Upper lobe of left lung (tissue), 6 donors: ENCODE measurements at places on chromosomes 12 and 14. TPM values are rescaled to one million over a fixed set of nuclear protein-coding genes. Genes with fewer than 3 reads are reported as not detected.
A peak's percentile ranks its signal among the peaks of the same experiment; 100 is the strongest.

APAF1 gene
- 11.1 TPM for total RNA-seq

KLRD1 gene
- 10.9 TPM for total RNA-seq

- no peak for DNase-seq
- no peaks in the 10 kb centered on the region for H3K4me1 ChIP-seq
- no peaks in the 10 kb centered on the region for H3K27me3 ChIP-seq
- H3K27ac ChIP-seq: no peak overlapping the region
Measured at GRCh38 chr14:72451054-72451972, 442.6 kb downstream of the DPF3 start.

DNA sequence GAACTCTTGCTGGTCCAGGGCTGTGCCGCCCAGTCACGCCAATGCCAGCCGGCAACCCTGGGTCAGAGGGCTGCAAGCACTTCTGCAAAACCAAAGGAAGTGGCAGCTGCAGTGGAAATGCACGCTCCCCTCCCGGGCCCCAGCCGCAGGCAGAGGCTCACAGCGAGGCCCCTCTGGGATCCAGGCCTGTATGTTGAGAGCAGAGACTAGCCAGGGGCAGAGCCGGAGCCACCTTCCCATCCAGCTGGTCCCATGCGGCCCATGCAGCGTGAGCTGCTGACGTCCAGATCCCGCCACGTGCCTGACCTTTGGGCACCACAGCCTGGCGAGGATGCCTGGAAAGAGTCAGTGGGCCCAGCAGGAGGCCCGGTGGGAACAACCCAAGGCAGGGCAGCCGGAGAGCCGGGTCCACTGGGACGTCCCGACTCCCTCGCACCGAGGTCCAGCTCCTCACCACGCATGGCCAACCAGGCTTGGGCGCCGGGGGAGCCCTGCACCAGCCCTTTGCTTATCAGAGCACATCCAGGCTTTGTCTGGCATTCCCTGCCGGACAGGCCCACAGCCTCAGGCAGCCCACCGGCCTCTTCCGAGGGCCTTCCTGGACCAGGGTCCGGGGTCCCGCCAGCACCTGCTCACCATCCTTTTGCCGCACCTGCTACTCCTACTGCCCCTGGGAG lies 4.3 kb downstream of the GPR132 start:
- H3K27ac ChIP-seq: peak overlapping the region; percentile 90
- H3K4me1 ChIP-seq: peaks cover 40% of the 10 kb centered on the region
- no peaks in the 10 kb centered on the region for H3K27me3 ChIP-seq
- peak overlapping the region; percentile 38 for H3K4me3 ChIP-seq
- H3K36me3 ChIP-seq: no peaks in the 10 kb centered on the region
- DNase-seq: peak; percentile 86

DNA sequence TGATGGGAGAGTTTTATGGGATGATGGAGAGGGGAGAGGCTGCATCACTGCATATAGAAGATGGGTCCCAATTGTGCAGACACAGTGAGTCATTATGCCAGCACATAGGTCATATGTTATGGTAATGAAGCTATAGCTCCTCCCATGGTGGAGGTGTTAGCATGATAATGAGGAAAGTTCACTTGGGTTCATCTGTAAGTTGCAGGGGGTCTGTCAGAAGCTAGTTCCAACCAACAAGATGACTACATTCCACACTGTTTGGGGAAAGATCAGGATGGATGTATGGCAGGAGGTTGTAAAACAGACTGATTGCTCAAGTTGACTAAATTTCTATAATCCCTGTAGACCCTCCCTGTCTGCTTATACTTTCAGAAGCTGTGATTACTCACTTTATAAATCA lies 561.3 kb downstream of the C12orf50 start:
- no peak for DNase-seq
- no peaks in the 10 kb centered on the region for H3K36me3 ChIP-seq
- H3K4me3 ChIP-seq: no peak overlapping the region
- H3K4me1 ChIP-seq: no peaks in the 10 kb centered on the region
- no peak overlapping the region for H3K27ac ChIP-seq

DNA sequence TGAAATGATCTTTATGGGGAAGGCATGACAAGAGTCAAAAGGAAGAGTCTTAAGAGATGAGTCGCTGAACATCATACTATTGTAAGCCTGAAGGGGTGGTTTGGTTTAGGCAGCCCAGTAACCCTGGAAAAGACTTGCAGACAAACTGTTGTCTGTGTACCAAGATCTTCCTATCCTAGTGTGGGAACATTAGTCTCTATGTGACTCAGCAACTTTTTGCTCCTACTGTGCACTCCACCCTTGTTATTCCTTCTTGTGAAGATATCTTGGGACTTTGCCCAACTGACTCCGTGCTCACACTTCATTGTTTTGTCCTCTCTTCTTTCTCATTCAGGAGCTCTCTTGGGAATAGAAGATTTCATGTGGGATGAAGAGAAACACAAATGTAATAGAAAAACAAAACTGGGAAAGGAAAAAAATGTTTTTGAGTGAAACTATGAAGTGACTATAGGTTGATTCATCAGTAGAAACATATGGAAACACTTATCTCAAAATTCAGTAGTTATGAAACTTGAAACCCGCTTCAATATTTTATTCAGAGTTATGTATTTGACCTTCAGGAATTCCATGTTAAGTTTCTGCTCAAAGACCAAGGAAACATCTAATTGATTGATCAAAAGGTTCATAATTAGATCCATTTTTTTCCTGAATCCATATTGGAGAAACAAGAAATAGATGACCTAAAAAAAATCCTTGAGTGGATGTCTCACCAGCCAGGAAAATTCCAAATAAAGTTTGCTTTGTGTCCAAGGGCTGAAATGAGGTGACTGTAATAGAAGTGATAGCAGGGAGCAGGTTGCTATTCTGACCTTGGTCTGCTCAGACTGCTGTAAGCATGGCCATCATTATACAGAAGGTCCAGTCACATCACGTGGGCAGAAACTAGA lies 67.2 kb downstream of the BTG1 start:
- no peak overlapping the region for H3K27ac ChIP-seq
- no peak for DNase-seq
- H3K36me3 ChIP-seq: no peaks in the 10 kb centered on the region
- H3K4me1 ChIP-seq: peaks cover 17% of the 10 kb centered on the region
- no peak overlapping the region for H3K4me3 ChIP-seq
- no peaks in the 10 kb centered on the region for H3K27me3 ChIP-seq

GRCh38 chr14:85731186-85731585 lies 201.2 kb downstream of the FLRT2 start:
- no peaks in the 10 kb centered on the region for H3K4me1 ChIP-seq
- no peak for DNase-seq
- no peak overlapping the region for H3K4me3 ChIP-seq
- H3K27me3 ChIP-seq: no peaks in the 10 kb centered on the region
- H3K36me3 ChIP-seq: no peaks in the 10 kb centered on the region
